ENCODE measurements at places on chromosomes 6 and 20. TPM values are rescaled to one million over a fixed set of nuclear protein-coding genes. Genes with fewer than 3 reads are reported as not detected.

Gene MACROD2
- total RNA-seq = 1.2 TPM

Gene PTCRA
- total RNA-seq = not detected

Gene TRDN
- total RNA-seq = not detected

Gene LTA
- 0.72 TPM for total RNA-seq

Gene FGD2
- 0.10 TPM for total RNA-seq
